ENCODE measurements at places on chromosomes 2 and 18.

- no peak for DNase-seq
Measured at GRCh38 chr18:50820901-50821520, 1.2 kb upstream of the MRO start.

DNA sequence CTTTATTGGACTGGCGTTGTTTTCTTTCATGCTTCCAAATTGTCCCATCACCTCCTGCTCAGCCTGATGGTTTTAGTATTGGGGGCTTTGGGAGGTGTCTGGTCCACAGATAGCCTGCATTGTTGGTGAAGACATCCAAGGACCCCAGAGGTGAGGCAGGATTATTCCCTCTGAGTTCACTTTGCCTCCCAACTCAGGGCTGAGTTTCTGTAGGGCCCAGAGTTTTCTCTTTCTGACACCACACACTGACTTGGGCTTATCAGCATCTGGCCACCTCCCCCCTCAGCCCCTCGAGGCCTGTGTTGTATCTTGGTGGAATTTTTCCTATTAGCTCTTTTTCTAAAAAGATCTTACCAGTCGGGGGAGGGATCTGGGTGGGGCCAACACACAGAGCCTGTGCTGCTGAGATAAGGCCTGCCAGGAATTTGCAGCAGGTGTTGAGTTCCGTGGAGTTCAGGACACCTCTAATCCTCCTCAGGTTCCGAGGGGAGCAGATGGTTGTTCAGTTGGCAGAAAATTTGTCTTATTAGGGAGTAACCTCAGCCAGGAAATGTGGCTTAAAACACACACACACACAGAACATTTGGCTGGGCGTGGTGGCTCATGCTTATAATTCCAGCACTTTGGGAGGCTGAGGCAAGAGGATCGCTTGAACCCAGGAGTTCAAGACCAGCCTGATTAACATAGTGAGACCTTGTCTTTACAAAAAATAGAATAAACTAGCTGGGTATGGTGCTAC, 7.3 kb downstream of the EMILIN2 start:
- no peak for DNase-seq

- no peak for DNase-seq
Measured at GRCh38 chr2:42442774-42443173, 51.0 kb downstream of the KCNG3 start.

DNA sequence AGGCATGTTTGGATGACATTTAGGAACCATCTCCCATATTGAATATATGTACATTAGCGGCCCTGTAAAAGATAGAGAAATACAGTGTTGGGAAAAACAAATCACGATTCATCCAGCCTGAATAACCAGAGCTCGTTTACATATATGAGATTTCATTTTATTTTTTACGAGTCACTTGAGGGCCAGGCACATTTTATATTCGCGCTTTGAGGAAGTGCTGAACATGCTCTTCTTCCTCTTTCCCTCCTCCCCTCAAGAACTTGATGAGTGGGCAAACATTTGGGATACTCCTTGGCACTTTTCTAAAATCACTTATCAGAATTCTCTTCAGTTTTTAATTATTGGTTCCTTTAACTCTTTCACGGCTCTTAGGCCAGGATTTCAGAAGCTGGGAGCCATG, 268.0 kb upstream of the TANK start:
- DNase-seq: no peak

DNA sequence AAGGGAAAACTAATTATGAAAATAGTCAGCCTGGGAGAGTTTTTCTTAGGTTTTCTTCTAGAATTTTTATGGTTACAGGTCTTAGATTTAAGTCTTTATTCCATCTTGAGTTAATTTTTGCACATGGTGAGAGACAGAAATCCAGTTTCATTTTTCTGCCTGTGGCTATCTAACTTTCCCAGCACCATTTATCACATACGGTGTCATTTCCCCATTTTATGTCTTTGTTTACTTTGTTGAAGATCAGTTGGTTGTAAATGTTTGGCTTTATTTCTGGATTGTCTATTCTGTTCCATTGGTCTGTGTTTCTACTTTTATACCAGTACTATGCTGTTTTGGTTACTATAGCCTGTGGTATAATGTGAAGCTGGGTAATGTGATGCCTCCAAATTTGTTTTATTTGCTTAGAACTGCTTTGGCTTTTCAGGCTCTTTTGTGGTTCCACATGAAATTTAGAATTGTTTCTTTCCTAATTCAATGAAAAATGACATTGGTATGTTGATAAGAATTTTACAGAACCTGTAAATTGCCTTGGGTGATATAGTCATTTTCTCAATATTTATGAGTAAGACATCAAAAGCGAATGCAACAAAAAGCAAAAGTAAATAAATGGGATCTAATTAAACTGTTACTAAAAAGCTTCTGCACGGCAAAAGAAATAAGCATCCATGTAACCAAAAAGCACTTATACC, 146.1 kb upstream of the NOL4 start:
- DNase-seq: no peak

DNA sequence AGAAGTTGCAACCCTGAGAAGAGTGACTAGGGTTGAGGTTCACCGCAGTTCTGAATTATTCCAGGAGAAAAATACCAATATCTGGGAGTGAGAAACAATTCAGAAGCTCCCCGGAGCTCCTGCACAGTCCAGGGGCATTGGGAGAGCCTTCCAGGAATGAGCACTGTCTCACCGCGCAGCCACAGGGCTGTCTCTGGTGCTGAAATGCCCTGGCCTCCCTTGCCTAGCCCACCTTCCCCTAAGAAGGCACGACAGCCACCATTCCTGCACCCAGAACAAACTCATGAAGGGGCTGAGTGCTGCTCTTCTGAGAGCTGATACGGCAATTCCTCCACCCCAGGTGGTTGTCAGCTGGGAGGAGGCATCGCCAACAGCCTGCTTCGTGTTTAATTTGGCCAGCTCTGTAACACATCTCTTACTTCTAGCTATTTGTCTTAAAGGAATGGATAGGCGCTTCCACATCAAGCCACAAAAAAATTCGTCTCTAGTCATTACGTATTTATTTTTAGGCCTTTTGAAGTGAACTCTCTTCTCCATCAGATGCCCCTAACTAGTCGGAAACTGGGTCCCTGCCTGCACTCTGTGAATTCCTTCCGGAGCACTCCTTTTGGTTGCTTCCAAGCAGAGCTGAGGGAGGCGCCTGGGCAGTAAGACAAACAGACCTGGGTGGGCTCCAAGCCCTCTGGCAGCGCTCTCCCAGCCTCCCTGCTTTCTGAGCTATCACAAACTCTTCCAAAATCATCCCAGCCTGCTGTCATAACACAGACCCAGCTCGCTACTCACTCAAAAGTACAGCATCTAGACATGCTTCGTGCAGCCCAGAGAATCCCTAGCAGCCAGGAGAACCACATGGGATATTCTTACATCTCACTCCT, 120.5 kb upstream of the CCDC68 start:
- DNase-seq: no peak

GRCh38 chr2:119849838-119850565, 90.3 kb downstream of the PTPN4 start:
- no peak for DNase-seq

- DNase-seq: no peak
Measured at GRCh38 chr18:70464343-70465114, 175.7 kb downstream of the SOCS6 start.

DNA sequence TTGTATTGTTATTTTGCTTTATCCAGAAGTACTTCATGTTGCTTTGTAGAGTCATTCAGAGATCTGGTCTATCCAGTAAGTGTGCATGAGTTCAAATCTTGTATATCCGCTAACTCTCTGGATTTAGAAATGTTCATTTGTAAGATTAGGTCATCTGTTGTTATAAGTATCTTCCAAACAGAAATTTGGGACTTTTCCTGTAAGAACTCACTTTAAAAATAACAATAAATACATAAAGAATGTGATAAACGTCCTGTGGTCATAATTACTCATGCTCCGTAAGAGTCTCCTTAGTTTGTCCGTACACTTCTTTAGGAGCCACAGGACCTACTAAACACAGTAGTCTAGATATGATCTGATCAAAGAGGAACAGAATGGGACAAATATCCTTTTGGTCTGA, 699.9 kb upstream of the SLC8A1 start:
- no peak for DNase-seq

GRCh38 chr2:119697290-119698020, 18.5 kb downstream of the TMEM177 start:
- DNase-seq: no peak

- no peak for DNase-seq
Measured at GRCh38 chr2:241855245-241855887, 3.3 kb downstream of the PDCD1 start.

GRCh38 chr18:62621546-62621945, 93.8 kb upstream of the PHLPP1 start:
- DNase-seq: no peak

DNA sequence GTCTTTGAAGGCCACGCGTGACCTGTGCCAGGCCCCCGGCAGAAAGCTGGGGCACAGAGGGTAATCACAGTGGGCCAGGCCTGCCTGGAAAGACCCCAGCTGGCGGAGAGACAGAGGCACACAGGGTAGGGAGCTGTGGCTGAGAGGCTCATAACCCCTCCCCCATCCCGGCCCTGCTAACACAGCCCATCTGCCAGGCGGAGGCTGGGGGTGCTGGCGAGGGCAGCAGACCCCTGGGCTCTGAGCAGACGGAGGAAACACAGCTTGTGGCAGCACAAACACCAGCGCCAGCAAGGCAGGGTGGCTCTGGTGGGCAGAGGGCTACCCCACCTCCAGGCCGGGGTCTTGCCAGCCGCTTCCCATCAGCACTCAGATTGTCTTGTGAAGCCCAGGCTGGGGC, 19.0 kb downstream of the HS6ST1 start:
- DNase-seq: no peak

DNA sequence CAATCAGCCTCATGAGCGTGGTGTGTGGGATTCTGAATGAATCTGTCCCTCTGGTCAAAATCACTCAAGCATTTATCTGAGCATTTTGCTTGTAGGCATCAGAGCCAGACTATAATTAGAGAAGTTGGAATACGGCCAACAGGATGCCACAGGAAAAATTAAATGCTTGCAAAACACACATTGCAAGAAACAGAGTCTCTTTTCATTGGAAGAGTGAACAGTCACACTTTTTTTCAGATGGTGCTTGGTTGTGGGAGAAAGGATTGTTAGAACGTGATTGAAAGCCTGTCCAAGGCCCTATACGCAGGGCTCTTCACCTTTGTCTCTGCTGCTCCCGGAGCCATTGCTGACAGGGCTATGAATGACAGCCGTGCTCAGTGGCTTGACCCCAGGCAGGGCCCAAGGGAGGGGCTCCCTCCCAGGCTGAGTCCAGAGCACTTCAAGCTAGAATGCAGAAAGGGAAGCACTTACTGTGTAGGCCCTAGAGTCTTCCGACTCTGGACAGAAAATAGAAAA, 59.8 kb downstream of the SNTG2 start:
- no peak for DNase-seq

DNA sequence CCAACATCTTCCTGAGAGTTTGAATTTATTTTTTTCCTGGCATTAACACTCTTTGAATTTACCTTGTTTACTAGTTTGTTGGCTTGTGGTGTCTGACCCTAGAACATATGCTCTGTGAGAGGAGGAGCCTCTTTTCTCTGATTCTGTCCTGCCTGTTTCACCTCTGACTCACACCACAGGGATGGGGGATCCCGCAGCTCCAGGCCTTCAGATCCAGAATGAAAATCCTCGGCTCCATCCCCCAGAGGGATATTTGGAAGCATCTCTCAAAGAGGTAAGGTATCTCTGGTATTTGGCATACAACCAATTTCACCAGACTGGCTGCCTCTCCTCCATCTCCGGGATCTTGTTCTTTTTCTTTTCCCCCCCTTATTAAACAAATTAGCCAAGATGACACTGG, 104.7 kb downstream of the GPR39 start:
- DNase-seq: no peak

DNA sequence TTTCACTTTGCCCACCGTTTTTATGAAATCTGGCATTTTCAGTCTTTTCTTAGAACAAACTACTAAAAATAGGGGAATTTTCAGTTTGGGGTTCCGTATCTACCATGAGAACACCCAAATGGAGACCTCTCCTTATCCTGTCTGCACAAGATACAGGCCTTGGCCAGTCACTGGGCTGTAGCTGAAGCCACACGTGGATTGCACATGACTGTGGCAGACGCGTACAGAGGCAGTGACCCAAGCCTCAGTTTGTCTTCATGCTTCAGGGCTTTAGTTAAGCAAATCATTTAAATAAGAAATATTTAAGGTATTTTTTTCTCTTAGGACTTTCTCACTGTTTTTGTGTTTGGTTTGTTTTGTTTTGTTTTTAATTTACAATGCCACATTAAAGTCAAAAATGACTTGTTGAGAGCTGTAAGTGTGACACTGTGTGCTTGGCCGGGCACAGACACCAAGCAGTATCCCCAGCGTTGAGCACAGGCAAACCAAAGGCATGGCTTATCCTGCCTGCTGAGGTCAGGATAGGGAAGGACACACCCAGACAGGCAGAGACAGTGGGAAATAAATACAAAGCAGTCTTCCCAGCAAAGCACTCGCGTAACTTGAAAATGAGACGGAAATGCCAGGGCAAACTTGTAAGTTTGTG, 53.3 kb downstream of the TRAPPC12 start:
- DNase-seq: no peak

DNA sequence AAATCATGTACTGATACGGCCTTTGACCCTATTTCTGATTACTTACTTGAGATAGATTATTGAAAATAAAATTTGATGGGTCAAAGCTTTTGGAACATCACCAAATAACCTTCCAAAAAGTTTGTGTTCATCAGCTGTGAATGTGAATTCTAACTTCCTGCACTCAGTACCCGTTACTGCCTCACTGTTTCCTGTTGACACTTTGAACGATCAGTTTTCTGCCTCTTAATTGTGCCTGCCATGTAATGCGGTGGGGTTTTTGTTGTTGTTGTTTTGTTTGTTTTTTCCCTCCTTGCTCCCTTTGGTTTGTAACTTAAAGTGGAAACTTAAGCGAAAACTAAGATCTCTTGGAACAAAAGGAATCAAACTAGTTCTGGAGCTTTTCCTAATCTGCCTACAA, 18.9 kb downstream of the ATG16L1 start:
- no peak for DNase-seq

GRCh38 chr2:207617011-207617671, 8.1 kb downstream of the METTL21A start:
- DNase-seq: no peak

- no peak for DNase-seq
Measured at GRCh38 chr18:9547782-9548181, 66.6 kb downstream of the PPP4R1 start.

DNA sequence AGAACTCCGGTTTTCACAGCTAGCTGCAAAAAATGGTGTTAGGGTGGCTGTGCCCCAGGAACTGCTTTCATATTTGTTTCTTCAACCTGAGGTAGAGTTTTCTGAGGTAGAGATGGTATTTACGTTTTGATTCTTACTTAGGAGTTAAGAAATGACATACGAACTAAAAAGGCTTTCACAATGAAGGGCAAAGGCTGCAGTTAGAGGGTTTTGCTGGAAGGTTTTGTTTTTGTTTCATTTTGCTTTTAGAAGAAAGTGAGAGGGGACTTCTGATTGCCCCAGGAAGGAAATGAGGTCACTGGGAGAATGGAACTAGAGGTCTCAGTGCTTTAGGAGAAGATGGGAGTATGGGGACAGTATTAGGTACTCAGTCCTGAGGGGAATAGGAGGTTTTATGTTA, 15.5 kb downstream of the CDCA7 start:
- no peak for DNase-seq

- DNase-seq: no peak
Measured at GRCh38 chr18:34595690-34596089, 114.4 kb upstream of the DTNA start.

- DNase-seq: no peak
Measured at GRCh38 chr2:71531522-71532047, 78.2 kb downstream of the DYSF start.

GRCh38 chr2:12929758-12930157, 213.0 kb downstream of the TRIB2 start:
- DNase-seq: no peak
